ENCODE measurements at places on chromosomes 3 and 15. TPM values are rescaled to one million over a fixed set of nuclear protein-coding genes. Genes with fewer than 3 reads are reported as not detected.

TMIE gene
- 1.2 TPM for total RNA-seq

CAPN3 gene
- total RNA-seq, result 8.7 TPM

PLCB2 gene
- 222 TPM for total RNA-seq

DNA sequence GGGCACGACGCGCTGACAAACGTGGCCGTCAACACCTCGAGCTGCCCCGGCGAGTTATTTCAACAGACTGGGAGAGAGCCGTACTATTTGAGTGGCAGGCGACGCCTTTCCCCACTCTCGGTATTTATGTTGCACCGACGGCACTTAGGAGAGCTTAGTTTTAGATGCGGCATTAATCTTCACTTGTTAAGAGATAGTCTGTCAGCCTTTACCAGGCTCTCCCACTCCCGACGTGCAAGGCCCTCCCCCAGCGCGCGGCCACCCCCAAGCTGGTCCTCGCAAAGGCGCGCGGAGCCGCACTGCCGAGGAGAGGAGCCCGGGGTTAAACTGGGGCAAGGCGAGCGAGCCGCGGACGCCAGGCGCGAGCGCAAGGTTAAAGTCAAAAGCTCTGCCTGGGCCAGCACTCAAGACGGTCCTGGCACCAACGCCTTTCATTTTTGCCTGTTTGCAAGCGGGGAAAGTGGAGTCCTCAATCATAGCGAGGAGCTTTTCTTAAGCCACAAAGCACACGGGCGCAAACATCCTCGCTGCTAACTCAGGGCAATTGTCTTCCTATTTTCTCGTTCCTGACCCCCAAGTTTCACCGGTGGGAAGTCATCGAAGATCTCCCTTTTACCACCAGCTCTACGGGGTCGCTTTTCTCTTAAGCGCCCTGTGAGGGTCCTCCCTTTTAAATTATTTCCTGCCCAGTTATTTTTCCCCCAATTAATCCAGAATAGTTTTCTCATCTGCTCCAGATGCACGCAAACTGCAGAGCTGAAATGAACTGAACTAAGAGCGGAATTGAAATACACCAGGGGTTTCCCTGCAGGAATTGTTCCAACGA, 86.6 kb downstream of the NR2F2 start:
- no peak overlapping the region for H3K27ac ChIP-seq
- DNase-seq, result no peak
- H3K4me1 ChIP-seq, result no peaks in the 10 kb centered on the region
- H3K27me3 ChIP-seq, result peaks cover 48% of the 10 kb centered on the region
- no peaks in the 10 kb centered on the region for H3K36me3 ChIP-seq

GRCh38 chr3:128556907-128557306, 63.9 kb upstream of the GATA2 start:
- H3K36me3 ChIP-seq, result no peaks in the 10 kb centered on the region
- H3K27me3 ChIP-seq, result peaks cover 50% of the 10 kb centered on the region
- DNase-seq, result no peak
- no peak overlapping the region for H3K27ac ChIP-seq

AP3B2 gene
- total RNA-seq, result 0.98 TPM

GRCh38 chr15:71362987-71363968, 248.0 kb downstream of the THSD4 start:
- no peaks in the 10 kb centered on the region for H3K4me1 ChIP-seq
- H3K27me3 ChIP-seq, result no peaks in the 10 kb centered on the region
- no peak for DNase-seq

NMNAT3 gene
- 1.9 TPM for total RNA-seq

- no peak overlapping the region for H3K4me3 ChIP-seq
- no peak overlapping the region for H3K27ac ChIP-seq
- no peak for DNase-seq
- no peaks in the 10 kb centered on the region for H3K36me3 ChIP-seq
Observed at GRCh38 chr3:113353678-113354077, 87.6 kb downstream of the CFAP44 start.

DNA sequence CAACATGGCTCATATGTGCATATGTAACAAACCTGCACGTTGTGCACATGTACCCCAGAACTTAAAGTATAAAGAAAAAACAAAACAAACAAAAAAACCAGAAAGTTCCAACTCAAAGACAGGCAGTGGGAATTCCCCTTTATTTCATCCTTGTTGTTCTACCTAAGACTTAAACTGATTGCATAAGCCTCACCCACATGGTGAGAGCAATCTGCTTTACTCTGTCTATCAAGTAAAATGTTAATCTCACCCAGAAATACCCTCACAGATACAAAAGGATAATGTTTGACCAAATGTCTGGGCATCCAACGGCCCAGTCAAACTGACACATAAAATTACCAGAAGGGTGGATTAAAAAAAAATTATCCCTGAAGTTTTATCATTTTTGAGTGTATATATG, 190.9 kb upstream of the PLSCR5 start:
- H3K27me3 ChIP-seq, result no peaks in the 10 kb centered on the region
- H3K27ac ChIP-seq, result no peak overlapping the region
- no peak overlapping the region for H3K4me3 ChIP-seq
- no peaks in the 10 kb centered on the region for H3K4me1 ChIP-seq

DNA sequence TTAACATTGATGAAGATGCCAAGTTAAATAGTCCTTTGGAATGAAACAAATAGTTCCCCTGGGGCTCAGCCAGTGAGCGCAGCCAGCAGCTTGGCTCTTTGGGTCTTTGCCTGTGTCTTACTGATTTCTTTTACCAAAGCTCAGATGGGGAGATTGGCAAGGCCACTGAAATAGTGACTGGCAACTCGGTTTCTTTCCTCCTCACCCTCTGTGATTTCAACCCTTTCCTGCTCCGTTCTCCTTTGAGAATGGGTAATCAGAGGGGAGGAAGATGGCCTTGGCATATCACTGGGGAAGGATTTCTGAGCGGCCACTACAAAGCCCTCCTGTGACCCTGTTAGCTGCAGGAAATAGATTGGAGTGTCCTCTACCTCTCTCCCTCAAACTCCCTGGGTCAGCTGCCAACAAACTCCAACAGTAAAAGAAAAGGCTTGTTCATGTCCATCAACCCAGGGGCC, 337.1 kb upstream of the LRRFIP2 start:
- H3K27me3 ChIP-seq, result no peaks in the 10 kb centered on the region
- H3K4me3 ChIP-seq, result no peak overlapping the region
- no peaks in the 10 kb centered on the region for H3K36me3 ChIP-seq
- no peak overlapping the region for H3K27ac ChIP-seq
